Ovary (tissue), 10 donors: ENCODE measurements at places on chromosomes 11 and 22. TPM values are rescaled to one million over a fixed set of nuclear protein-coding genes. Genes with fewer than 3 reads are reported as not detected.

HNRNPUL2 gene
- total RNA-seq: 50.0 TPM

SERHL2 gene
- 15.9 TPM for total RNA-seq

FAM83F gene
- total RNA-seq: 0.20 TPM

TUB gene
- 13.9 TPM for total RNA-seq

CERK gene
- 51.0 TPM for total RNA-seq

ANO3 gene
- 0.22 TPM for total RNA-seq

LDHAL6A gene
- total RNA-seq: 0.32 TPM

RASD2 gene
- total RNA-seq: 2.8 TPM

DNA sequence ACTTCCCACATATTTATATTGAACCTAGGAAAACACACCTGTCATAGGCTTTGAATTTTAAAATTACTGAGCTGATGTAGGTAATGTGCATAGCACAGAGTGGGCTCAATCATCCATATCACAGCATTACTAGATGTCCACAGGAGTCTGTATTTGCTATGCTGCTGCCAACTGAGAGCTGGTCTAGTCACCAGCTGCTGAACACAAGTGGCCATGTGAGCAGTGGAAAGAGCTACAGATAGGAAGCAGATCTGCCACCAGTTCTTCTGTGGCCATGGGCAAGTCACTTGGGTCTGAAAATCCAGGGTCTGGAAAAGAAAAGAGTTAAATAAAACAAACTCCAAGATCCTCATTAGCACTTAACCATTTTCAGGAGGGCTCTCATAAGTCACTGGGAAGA is 91.8 kb downstream of the APIP start:
- DNase-seq: no peak

DNA sequence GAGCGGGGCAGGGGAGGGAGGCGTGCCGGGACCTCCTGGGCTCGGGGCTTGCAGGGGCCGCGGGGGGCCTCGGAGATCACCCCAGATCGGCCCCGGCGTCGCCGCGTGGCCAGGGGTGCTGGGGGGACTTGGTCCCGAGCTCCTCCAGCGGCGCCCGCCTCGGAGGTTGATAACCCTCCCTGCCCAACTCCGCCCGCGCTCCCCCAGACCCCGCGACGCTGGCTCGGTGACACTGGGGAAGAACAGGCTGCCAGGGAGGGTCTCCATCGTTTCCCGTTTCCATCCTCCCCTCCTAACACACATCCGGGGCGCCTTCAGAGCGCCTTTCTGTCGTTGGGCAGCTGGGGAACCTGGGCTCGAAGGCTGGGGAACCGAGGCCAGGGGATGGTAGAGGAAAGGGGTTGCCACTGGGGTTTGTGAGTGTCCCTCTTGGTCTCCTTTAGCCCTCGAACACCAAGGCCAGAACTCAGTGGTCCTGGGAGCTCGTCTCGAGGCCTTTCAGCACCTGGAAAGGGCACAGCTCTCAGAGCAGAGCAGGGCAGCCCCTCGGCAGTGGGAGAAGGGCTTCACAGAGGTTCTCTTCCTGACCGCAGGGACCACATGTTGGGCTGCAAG is 431 bp downstream of the SLC37A2 start:
- no peak for DNase-seq

GRCh38 chr11:57566905-57567514 is 462 bp downstream of the UBE2L6 start:
- DNase-seq: no peak

DNA sequence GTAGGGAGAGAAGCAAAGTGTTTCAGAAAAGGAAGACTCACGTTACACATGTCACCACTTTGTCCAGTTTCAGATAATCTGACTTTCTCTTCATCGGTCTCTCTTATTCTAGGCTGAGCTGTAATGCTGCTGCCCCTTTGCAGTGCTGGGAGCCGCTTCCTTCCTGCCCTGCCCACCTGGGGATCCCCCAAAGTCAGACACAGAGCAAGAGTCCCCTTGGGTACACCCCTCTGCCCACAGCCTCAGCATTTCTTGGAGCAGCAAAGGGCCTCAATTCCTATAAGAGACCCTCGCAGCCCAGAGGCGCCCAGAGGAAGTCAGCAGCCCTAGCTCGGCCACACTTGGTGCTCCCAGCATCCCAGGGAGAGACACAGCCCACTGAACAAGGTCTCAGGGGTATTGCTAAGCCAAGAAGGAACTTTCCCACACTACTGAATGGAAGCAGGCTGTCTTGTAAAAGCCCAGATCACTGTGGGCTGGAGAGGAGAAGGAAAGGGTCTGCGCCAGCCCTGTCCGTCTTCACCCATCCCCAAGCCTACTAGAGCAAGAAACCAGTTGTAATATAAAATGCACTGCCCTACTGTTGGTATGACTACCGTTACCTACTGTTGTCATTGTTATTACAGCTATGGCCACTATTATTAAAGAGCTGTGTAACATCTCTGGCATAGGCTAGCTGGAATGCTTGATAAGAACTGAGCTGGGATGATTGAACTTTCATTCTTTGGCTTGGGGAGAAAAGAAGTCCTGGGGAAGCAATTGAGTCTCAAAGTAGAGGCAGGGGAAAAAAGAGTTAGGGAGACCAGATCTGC is 31.2 kb upstream of the SMIM35 start:
- no peak for DNase-seq

DNA sequence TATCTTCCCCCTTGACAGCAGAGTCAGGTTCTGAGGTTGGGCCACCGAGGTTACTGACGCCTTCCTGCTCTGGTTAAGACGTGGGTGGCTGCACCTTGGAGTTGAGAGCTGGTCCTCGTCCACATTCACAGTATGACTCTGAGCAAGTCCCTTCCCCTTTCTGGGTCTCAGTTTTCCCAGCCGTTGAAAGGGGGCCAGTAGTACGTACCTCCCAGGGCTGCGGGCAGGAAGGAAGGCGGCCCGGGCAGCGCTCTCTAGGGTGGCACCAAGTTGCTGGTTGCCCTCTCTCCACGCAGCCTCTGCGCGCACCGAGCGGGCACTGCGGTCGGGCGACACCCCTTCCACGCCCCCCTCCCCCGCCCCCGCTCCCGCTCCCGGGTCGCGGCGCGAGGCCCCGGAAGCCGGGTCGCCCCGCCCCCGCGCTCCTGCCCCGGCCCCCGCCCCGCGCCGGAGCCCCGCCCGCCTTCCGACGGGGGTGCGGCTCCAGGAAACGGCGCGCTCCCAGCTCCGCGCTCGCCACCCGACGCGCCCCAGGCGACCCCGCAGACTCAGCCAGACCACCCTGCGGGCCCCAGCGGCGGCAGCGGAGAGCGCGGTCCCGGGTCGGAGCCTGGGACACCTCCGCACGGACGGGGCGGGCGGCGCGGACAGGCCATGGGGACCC is at the start of gene EHBP1L1:
EHBP1L1 (plus strand) TSS at position 486 of the 664 bp plus-strand sequence. CDS start 250 bp downstream, outside the sequence.
- DNase-seq: peak; percentile 68

GRCh38 chr11:45809456-45810395 is 4.8 kb downstream of the SLC35C1 start:
- no peak for DNase-seq

DNA sequence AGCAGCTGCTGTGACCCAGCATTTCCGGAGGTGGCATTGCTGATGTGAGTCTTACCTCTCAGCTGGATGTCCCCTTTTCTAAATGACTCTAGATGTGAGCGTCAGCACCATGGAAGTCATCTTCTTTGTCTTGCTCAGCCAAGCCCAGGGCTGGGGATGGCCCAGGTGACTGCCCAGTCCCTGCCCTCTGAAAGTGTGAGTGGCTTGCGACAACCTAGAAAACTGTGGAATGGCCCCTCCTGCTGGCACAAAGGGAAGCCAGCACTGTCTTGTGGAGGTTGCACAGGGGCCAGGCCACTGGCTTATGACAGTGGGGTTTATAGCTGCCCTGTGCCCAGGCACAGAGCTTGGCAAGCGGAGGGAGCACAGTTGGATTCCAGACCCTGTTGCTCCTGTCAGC is 6.2 kb downstream of the TUB start:
- DNase-seq: no peak

DNA sequence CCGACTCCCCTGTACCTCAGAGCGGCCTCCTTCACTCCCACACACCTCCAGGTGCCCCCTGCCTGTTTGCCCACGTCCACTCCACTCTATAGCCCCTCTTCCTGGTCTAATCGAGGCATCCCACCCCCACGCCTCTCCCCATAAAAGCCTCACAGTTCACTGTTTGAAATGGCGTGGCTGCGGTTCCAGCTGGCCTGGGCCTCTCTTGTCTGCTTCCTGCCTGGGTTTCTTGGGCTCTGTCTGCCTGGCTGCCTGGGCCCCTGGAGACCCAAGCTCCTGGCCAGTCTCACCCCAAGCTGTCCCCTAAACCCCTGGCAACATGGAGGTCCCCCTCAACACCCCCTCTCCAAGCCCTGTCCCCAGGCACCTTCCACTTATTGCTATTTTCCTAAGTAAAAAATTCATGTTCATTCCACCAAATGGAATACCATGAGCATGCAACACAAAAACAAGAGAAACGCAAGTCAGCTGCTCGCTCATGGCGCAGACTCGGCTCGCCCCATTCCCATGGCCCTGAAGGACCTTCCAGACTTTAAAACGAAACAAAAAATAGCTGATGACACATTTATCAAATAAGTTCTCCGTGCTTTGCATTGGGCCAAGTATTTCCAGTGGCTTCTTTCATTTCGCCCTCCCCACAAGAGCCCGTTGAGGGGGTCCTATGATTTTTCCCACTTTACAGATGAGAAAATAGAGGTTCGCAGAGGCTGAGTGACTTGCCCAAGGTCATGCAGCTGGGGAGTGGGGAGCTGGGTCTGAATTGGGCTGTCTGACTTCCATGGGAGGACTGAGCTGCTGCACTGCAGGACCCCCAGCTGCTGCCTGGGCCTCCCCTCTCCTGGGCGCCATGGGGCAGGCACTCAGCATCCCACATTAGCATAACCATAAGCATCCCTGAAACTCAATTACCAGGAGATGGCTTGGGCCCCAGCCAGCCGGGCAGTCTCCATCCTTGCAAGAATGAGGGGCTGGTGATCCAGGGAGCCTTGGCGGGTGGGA is 11.7 kb upstream of the FLRT1 start:
- no peak for DNase-seq

- DNase-seq: no peak
Measured at GRCh38 chr11:70298243-70298915, 27.9 kb downstream of the PPFIA1 start.

DNA sequence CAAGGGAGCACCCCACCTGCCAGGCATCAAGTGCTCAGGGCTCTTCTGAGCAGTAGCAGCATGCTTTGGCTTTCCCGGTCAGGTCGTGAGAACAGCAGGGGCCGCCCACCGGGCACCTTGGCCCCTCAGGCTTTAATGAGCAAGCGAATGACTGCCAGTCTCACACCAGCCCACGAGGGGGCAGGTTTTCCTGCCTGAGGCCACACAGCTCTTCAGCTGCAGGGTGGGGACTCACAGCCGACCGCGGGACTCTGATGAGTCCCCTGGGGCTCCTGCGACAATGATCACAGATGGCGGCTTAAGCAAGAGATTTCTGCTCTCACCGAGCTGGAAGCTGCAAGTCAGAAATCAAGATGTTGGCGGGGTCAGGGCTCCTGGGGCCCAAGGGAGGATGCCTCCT is 14.3 kb upstream of the FGF19 start:
- DNase-seq: no peak

DNA sequence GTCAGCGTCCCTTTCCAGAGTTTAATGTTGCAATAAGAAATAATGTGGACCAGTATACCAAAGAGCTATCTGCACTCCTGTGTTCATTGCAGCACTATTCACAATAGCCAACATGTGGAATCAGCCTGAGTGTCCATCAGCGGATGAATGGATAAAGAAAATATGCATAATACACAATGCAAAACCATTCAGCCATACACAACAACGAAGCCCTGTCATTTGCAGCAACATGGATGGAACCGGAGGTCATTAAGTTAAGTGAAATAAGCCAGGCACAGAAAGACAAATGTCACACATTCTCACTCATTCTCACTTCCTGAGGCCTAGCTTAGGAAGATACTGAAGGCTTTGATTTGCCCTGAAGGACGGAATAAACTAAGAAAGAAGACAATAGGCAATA is 22.1 kb downstream of the SLC5A4 start:
- no peak for DNase-seq

- DNase-seq: peak; percentile 59
Measured at GRCh38 chr11:36258730-36259360, 30.4 kb downstream of the COMMD9 start.

DNA sequence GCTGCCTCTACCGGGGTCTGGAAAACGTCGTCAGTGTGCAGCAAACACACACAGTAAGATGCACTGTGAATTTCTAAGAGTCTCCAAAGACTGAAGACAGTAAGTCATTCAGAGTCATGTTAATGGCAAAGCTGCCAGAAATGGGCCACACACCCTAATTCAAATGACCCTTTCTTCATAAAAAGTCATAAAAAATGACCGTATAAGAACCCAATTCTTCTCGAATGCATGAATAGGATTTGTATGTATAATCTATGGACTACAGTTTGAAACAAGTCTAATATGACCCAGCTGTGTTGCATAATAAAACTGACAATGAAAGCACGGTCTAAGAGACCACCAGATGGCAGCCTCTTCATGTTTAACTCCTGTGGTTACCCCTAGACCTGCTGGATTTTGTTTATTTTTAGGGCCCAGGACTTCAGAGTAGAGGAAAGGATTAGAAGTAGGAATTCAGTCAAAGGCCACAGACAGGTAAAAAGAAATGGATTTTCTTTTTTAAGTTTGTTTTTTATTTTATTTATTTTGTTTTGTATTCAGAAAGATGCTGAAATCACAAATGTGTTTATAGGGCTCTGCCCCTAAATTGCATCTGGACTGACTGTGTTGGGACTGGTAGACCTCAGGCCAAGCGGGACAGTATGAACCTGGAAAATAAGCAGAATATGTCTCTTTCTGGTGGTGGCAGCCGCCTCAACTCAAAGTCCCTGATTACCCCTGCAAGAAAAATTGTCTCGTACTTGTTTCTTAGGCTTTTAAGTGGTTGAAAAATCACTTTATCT is 32.1 kb upstream of the SLC5A12 start:
- peak; percentile 32 for DNase-seq

GRCh38 chr11:106446955-106447354 is 369.5 kb downstream of the AASDHPPT start:
- DNase-seq: no peak
